Calu3 (cell line): ENCODE measurements at places on chromosomes 6 and 20. TPM values are rescaled to one million over a fixed set of nuclear protein-coding genes. Genes with fewer than 3 reads are reported as not detected.

GRCh38 chr6:24659561-24659960 is 7.1 kb downstream of the TDP2 start:
- no peak for DNase-seq
- H3K27me3 ChIP-seq: no peaks in the 10 kb centered on the region
- peaks cover 37% of the 10 kb centered on the region for H3K36me3 ChIP-seq
- H3K4me3 ChIP-seq: no peak overlapping the region
- peaks cover 61% of the 10 kb centered on the region for H3K4me1 ChIP-seq

DNA sequence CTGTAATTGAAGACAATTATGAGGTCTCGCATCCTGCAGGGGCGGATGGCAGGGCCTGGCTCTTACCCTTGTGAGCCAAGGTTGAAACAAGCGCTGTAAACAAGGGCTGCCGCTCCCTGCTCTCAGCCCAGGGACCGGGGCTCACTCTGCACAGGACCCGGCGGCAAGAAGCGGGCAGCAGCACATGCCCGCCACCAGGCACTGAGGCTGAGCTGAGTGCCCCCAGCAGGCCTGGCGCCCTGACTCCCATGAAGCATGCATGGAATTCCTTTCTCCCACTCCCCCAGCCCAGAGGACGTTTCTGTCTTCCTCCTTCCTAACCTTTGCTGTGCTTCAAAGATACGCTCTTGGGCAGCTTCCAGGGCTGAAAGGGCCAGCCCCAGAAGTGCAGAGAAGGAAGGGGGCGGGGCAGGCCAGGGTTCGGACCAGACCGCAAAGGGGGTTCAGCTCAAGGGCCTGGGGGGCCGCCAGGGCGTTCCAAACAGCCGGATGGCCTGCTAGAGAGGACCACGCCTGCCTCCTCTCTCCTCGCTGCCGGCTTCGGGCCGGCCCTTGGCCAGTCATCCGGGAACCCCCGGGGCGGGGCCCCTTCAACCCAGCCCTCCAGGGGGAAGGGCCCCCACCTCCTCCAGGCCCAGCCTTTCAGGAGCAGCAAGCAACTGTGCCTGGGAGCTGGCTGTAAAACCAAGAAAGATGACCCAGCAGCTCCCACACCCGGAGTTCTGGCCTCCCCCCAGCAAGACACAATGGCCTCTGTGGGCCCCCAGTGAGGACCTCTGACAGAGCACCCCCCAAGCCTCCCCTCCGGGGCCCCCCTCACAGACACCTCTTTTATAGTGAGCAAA is 109.9 kb downstream of the NOL4L start:
- peak overlapping the region; percentile 79 for H3K4me3 ChIP-seq
- no peaks in the 10 kb centered on the region for H3K27me3 ChIP-seq
- peaks cover 78% of the 10 kb centered on the region for H3K4me1 ChIP-seq
- DNase-seq: peak; percentile 100

SLX4IP gene
- total RNA-seq: 5.4 and 6.4 TPM in 2 replicates

DNA sequence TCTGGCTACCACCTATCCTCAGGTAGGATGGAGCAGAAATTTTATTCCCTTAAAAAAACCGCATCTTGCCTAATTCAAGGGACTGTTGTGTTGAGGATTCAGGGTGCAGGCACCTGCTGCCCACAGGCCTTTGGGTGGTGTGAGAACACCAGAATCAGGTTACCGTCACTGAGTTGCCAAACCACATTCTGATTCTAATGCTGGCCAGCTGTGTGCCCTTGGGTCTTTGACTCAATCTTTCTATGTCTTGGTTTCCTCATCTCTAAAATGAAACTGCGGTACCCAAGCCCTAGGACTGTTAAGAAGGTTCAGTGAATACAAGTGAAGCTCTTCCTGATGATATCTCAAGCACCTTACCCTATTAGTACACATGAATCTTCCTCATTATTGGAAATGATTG is 827.3 kb downstream of the DHX35 start:
- H3K36me3 ChIP-seq: no peaks in the 10 kb centered on the region
- no peaks in the 10 kb centered on the region for H3K4me1 ChIP-seq
- no peaks in the 10 kb centered on the region for H3K27me3 ChIP-seq
- no peak overlapping the region for H3K4me3 ChIP-seq
- DNase-seq: no peak

SAMD3 gene
- not detected in 2 replicates for total RNA-seq

GRCh38 chr20:18003897-18004296 is 35.1 kb downstream of the MGME1 start:
- H3K4me1 ChIP-seq: no peaks in the 10 kb centered on the region
- no peaks in the 10 kb centered on the region for H3K27me3 ChIP-seq
- no peaks in the 10 kb centered on the region for H3K36me3 ChIP-seq
- H3K27ac ChIP-seq: no peak overlapping the region

PIM1 gene
- total RNA-seq: 18.6 and 19.1 TPM in 2 replicates

GRCh38 chr20:25223765-25224720 is 23.8 kb upstream of the PYGB start:
- no peak for DNase-seq
- H3K4me3 ChIP-seq: no peak overlapping the region
- no peaks in the 10 kb centered on the region for H3K27me3 ChIP-seq
- no peak overlapping the region for H3K27ac ChIP-seq
- H3K36me3 ChIP-seq: peaks cover 9% of the 10 kb centered on the region

TP53TG5 gene
- 0.52 and 0.88 TPM in 2 replicates for total RNA-seq

- H3K4me3 ChIP-seq: no peak overlapping the region
- no peak overlapping the region for H3K27ac ChIP-seq
- H3K27me3 ChIP-seq: peaks cover 37% of the 10 kb centered on the region
Measured at GRCh38 chr20:64152906-64153305, 11.3 kb upstream of the MYT1 start.

GRCh38 chr6:42239333-42239732 is 21.7 kb upstream of the MRPS10 start:
- DNase-seq: no peak
- peaks cover 19% of the 10 kb centered on the region for H3K4me1 ChIP-seq
- H3K36me3 ChIP-seq: no peaks in the 10 kb centered on the region
- H3K27ac ChIP-seq: no peak overlapping the region

AIF1 gene
- total RNA-seq: not detected in 2 replicates

- no peak overlapping the region for H3K4me3 ChIP-seq
- H3K27me3 ChIP-seq: peaks cover 75% of the 10 kb centered on the region
- H3K27ac ChIP-seq: no peak overlapping the region
Measured at GRCh38 chr20:56925082-56925830, 296.1 kb downstream of the TFAP2C start.

LATS1 gene
- total RNA-seq: 20.0 and 20.7 TPM in 2 replicates

- no peak for DNase-seq
- no peak overlapping the region for H3K27ac ChIP-seq
- H3K27me3 ChIP-seq: no peaks in the 10 kb centered on the region
- H3K4me1 ChIP-seq: peaks cover 2% of the 10 kb centered on the region
- H3K4me3 ChIP-seq: no peak overlapping the region
Measured at GRCh38 chr6:111417946-111418345, 65.1 kb downstream of the REV3L start.

DNA sequence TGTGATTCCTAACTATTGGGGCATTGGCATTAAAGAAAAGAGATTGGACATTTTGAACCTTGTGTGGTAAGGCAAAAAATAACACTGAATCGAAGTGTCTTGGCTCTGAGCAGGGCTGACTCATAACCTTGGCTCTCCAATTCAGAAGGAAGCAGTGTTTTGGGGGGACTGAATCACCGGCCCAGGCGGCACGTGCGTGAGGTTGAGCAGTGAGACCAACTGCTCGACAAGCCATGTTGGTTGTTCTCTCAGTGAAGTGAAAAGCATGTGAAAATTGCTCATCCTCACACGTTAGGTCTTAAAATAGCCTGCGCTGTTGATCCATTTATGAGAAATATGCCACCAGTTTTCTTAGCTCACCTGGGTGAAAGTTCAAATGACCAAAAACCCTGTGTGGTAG is 137.8 kb upstream of the SPACA1 start:
- no peak overlapping the region for H3K4me3 ChIP-seq
- H3K27me3 ChIP-seq: no peaks in the 10 kb centered on the region
- peak; percentile 52 for DNase-seq

TINAG gene
- 12.6 and 17.4 TPM in 2 replicates for total RNA-seq

LHFPL5 gene
- 0.42 and 0.66 TPM in 2 replicates for total RNA-seq

- H3K4me1 ChIP-seq: no peaks in the 10 kb centered on the region
- no peak overlapping the region for H3K27ac ChIP-seq
- no peaks in the 10 kb centered on the region for H3K27me3 ChIP-seq
- no peak for DNase-seq
- no peaks in the 10 kb centered on the region for H3K36me3 ChIP-seq
Measured at GRCh38 chr6:125022391-125022989, 60.3 kb downstream of the RNF217 start.

FAM162B gene
- total RNA-seq: not detected in 2 replicates

SMLR1 gene
- not detected in 2 replicates for total RNA-seq

DNA sequence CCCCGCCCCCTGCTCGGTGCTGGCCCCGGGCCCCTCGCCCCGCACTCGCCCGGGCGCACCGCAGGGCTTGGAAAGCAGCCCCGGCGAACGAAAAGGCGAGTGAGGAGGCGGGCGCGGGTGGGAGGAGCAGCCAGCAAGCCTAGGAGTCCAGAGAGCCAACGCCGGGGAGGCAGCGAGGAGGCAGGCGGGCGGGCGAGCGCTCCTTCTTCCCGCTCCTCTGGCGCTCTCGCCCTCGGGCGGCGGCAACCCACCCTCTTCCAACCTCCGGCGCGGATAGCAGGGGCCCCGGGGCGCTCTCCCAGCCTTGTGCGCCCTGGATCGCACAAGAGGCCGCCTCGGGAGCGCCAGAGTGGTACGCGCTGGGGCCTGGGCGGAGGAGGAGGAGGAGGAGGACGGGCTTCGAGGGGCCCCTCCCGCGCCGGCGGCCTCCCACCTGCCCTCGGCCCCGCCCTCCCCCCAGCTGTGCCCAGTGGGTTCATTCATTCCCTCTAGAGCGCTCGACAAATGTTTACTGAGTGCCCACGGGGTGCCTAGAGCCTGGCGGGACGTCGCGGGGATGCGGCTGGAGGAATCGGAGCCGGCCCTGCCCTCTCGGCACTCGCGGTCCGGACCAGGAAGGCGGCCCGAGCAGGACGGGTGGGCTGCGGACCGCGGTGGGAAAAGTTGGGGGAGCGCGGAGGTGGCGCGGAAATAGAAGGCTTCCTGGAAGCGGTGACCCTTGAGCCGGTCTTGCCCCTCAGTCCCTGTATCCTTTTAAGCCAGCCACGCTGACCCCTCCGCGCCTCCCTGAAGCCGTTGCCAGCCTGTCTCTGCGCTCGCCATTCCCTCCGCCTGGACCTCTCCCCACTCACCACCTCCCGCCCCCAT is at the start of gene BMP7:
TSS of gene BMP7 (minus strand) at position 351 of the 867 bp plus-strand sequence. CDS start 519 bp downstream, outside the sequence.
- no peak within 1 kb of the TSS for H3K4me3 ChIP-seq
- H3K36me3 ChIP-seq: no peaks in the 10 kb centered on the region
- H3K27me3 ChIP-seq: peaks cover 95% of the 10 kb centered on the region
- no peak for DNase-seq
- H3K27ac ChIP-seq: no peak within 1 kb of the TSS

CLPSL2 gene
- not detected in 2 replicates for total RNA-seq

SEL1L2 gene
- not detected in 2 replicates for total RNA-seq

PACSIN1 gene
- 0.26 and 0.69 TPM in 2 replicates for total RNA-seq

PPP1R3G gene
- total RNA-seq: 0.07 and 0.20 TPM in 2 replicates

HLA-DRA gene
- 173 and 283 TPM in 2 replicates for total RNA-seq

GRCh38 chr6:138226700-138227315 is 8.5 kb upstream of the PBOV1 start:
- no peaks in the 10 kb centered on the region for H3K27me3 ChIP-seq
- H3K36me3 ChIP-seq: peaks cover under 1% of the 10 kb centered on the region
- peaks cover 50% of the 10 kb centered on the region for H3K4me1 ChIP-seq
- no peak overlapping the region for H3K27ac ChIP-seq
- H3K4me3 ChIP-seq: peak overlapping the region; percentile 40

GRCh38 chr20:23291575-23292240 is 58.9 kb upstream of the NXT1 start:
- DNase-seq: no peak
- H3K27ac ChIP-seq: no peak overlapping the region
- H3K4me1 ChIP-seq: no peaks in the 10 kb centered on the region
- no peaks in the 10 kb centered on the region for H3K36me3 ChIP-seq

- no peak for DNase-seq
- no peak overlapping the region for H3K4me3 ChIP-seq
- H3K4me1 ChIP-seq: peaks cover 60% of the 10 kb centered on the region
- peaks cover 71% of the 10 kb centered on the region for H3K36me3 ChIP-seq
Measured at GRCh38 chr6:30071081-30071818, 4.3 kb downstream of the PPP1R11 start.

GRCh38 chr6:25472906-25473305 is 179.1 kb upstream of the SCGN start:
- no peaks in the 10 kb centered on the region for H3K4me1 ChIP-seq
- no peak for DNase-seq
- H3K27ac ChIP-seq: no peak overlapping the region
- peaks cover 15% of the 10 kb centered on the region for H3K36me3 ChIP-seq
- H3K4me3 ChIP-seq: no peak overlapping the region

DNA sequence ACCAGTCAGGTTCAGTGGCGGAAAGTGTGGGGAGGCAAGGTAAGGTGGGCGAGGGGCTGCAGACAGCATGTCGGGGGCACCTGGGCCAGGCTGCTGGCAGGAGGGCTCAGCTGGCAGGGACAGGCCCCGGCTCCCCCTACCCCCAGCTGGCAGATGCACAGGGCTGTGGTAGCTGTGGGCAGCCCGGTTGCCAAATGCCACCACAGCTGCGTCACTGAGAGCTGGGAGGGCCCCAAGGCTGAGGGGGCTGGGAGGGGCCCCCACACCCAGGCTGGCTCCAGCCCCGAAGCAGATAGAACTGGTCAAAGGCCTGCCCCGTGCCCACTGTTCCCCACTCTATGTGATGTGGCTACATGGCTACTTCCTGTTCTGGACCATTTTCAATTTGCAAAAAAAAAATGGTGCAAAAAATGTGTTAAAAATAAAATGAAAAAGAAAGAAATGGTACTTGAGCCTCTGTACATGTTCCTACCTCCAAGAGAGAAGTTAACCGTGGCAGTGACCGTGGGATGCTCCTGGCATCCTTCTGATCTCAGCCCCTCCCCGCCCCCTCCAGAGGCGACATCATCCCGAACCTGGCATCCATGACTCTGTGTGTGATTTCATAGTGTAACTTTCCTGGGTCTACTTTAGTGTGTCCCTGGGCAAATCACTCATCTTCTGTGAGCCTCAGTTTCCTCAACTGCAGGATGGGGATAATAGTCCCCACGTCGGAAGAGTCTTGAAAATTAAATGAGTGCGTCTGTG is 64.4 kb downstream of the UBE2V1 start:
- no peak for DNase-seq
- no peak overlapping the region for H3K27ac ChIP-seq
- no peak overlapping the region for H3K4me3 ChIP-seq

C20orf202 gene
- 0.22 TPM in 1 of 2 replicates, not detected in the other for total RNA-seq
